ENCODE measurements at places on chromosomes 16 and 17.

DNA sequence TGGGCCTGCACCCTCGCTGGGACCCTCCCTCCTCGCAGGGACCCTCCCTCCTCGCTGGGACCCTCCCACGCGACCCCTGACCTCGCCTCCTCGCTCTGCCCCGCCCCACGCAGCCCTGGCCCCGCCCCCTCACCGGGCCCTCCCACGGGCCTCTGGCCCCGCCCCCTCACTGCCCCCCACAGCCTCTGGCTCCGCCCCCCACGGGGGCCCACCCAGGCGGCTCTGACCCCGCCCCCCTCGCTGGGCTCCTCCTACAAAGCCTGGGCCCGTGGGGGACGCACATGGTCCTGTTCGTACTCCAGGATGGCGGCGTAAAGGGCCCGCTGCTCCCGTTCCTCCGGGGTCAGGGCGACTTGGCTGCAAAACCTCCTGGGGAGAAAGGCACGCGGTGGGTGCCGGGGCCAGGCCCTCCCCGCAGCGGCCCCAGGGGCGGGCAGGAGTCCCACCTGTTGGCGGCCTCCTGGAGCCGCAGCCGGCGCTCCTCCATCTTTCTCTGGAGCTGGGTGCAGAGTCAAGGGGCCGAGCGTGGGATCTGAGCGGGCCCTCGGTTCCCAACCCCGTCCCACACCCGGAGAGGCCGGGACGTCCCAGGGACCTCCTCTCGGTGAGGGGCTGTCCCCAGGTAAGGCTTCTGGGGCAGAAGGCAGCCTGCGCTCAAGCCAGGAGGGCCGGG is 9.0 kb downstream of the VPS9D1 start:
- no peak for DNase-seq

DNA sequence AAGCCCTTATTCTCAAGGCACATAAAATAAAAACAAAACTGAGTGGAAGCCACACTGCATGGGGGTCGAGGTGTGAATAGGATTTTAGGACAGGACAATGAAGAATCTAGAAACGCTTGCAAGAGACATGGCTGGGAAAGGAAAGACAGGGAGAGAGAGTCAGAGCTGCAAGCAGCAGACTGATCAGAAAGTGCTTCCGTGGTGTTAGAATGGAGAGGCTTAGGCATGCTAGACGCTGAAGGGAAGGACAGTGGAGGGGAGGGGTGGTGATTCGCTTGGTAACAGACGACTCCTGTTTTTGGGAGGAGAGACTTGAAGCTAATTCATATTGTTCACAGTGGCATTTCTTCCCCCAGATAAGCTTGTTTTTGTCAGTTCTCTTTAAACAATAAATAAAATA is 173.5 kb downstream of the AIPL1 start:
- DNase-seq: peak; percentile 54

GRCh38 chr17:61261001-61261637 is 138.5 kb upstream of the TBX2 start:
- no peak for DNase-seq

DNA sequence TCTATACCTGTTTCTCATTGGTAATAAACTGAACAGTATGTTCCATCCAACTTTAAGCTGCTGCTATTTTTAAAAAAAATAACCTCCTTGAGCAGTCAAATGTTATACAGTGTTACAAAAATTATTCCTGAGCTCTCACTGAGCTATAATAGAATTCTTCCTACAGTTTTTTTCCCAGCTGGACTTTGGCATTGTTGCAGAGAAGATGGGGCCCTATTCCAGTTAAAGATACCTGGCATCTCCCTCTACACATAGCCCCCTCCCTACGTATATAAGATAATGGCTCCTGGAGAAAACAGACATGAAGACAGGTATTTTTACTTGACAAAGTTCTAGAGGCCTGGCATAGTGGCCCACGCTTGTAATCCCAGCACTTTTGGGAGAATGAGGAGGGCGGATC is 1.6 kb upstream of the COX6A2 start:
- DNase-seq: no peak

DNA sequence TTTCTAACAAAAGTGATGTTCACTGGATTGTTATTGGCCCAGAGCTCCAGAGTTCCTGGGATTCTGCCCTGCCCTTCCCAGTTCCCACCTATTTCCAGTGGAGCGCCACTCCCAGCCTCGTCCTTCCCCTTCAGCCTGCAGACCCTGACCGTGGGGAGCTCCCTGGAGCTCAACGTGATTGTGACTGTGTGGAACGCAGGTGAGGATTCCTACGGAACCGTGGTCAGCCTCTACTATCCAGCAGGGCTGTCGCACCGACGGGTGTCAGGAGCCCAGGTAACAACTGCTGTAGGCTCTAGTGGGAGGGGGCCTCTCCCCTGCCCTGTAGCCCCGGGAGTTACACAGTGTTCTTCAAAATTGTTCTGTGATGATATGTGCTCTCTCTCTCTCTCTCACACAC is 11.8 kb downstream of the COX6A2 start:
- DNase-seq: no peak

GRCh38 chr16:60792437-60792836 is 1243.8 kb downstream of the CDH8 start:
- DNase-seq: no peak

Data from brain (organoid and tissue), 16 donors.